ENCODE measurements at places on chromosomes 1 and 21. TPM values are rescaled to one million over a fixed set of nuclear protein-coding genes. Genes with fewer than 3 reads are reported as not detected.

- no peak overlapping the region for H3K27ac ChIP-seq
- H3K4me1 ChIP-seq: no peaks in the 10 kb centered on the region
- no peaks in the 10 kb centered on the region for H3K27me3 ChIP-seq
- no peaks in the 10 kb centered on the region for H3K36me3 ChIP-seq
- H3K4me3 ChIP-seq: no peak overlapping the region
Observed at GRCh38 chr1:34460193-34460592, 283.5 kb downstream of the C1orf94 start.

DNA sequence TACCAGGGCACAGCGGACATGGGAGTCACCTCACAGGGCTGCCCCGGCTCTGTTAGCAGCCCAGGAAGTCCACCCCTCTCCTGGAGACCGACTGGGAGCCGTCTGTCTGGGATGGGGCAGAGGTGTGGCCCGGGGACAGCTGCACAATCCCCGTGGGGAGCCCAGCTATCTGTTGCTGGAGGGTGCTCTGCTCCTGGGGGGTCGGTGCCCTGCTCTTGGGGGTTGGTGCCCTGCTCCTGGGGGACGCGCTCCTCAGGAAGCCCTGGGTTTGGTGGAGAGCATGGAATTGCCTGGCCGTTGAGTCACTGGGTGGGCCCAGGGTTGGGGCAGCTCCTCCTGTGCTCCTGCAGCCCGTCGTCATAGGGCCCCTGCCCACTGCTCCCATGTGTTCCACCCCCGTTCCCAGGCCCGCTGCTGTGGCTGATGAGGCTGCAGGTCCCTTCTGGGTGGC, 39.3 kb downstream of the AGPAT3 start:
- DNase-seq: no peak
- H3K36me3 ChIP-seq: no peaks in the 10 kb centered on the region
- H3K4me3 ChIP-seq: no peak overlapping the region
- H3K4me1 ChIP-seq: no peaks in the 10 kb centered on the region

DNA sequence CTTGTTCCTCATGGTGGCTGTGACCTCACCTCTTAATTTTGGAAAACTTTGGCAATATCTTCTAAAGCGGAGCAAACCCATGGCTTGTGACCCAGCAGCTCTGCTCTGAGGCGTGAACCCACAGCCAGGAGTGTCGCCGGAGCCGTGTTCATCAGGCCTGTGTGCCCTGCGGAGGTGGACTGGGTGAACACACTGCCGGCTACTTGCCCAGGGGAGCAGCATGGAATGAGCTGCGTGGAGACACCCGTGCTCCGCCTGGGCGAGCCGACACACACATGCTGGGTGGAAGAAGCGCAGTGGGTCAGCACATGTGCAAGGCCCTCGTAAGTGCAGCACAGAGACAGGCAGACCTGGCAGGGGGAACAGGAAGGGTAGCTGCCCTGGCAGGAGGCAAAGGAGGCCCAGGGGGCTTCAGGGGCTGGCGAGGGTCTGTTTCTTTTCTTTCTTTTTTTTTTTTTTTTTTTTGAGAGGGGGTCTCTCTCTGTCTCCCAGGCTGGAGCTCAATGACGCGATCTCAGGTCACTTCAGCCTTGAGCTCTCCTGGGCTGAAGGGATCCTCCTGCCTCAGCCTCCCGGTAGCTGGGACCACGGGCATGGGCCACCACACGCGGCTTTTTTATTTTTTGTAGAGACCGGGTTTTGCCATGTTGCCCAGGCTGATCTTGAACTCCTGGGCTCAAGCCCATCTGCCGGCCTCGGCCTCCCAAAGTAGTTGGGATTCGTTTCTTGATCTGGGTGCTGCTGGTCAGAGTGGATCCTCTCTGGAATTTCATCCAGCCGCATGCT, 41.8 kb downstream of the AGPAT3 start:
- no peak overlapping the region for H3K27ac ChIP-seq
- peaks cover 2% of the 10 kb centered on the region for H3K4me1 ChIP-seq
- H3K27me3 ChIP-seq: no peaks in the 10 kb centered on the region
- H3K4me3 ChIP-seq: no peak overlapping the region
- DNase-seq: no peak

GRCh38 chr1:192445839-192446489, 129.2 kb downstream of the RGS21 start:
- DNase-seq: no peak
- no peak overlapping the region for H3K27ac ChIP-seq
- no peak overlapping the region for H3K4me3 ChIP-seq
- H3K36me3 ChIP-seq: no peaks in the 10 kb centered on the region
- no peaks in the 10 kb centered on the region for H3K4me1 ChIP-seq

- H3K27me3 ChIP-seq: no peaks in the 10 kb centered on the region
- peaks cover 4% of the 10 kb centered on the region for H3K4me1 ChIP-seq
- peaks cover 54% of the 10 kb centered on the region for H3K36me3 ChIP-seq
- no peak for DNase-seq
Observed at GRCh38 chr1:208044589-208045462, 133.9 kb upstream of the CD34 start.

GRCh38 chr1:33055210-33056008, 18.7 kb upstream of the AK2 start:
- no peaks in the 10 kb centered on the region for H3K36me3 ChIP-seq
- peaks cover 11% of the 10 kb centered on the region for H3K4me1 ChIP-seq
- peak; percentile 20 for DNase-seq
- peak overlapping the region; percentile 62 for H3K27ac ChIP-seq

The ZDHHC18 gene
- 26.6 TPM for total RNA-seq

The AMY2B gene
- total RNA-seq: 46.4 TPM

The NBPF20 gene
- 1.6 TPM for total RNA-seq

The HMCN1 gene
- total RNA-seq: 18.2 TPM

The RCOR3 gene
- total RNA-seq: 95.4 TPM

The C1orf87 gene
- total RNA-seq: not detected

Measured in Peyer's patch (tissue), 4 donors.